ENCODE measurements at places on chromosomes 13 and 19. TPM values are rescaled to one million over a fixed set of nuclear protein-coding genes. Genes with fewer than 3 reads are reported as not detected.

Gene EPSTI1
- 47.0 TPM for total RNA-seq

Gene SIGLEC6
- not detected for total RNA-seq

Gene CASP14
- not detected for total RNA-seq

Gene SWSAP1
- total RNA-seq, result 0.65 TPM

Gene LRRC4B
- not detected for total RNA-seq

Gene A1BG
- 3.6 TPM for total RNA-seq

Gene ADGRE2
- total RNA-seq, result not detected

Gene MBD3L5
- total RNA-seq, result not detected

Gene GRK1
- total RNA-seq, result not detected

Gene FCHO1
- 0.65 TPM for total RNA-seq

Gene FIZ1
- 2.6 TPM for total RNA-seq

Gene LYL1
- total RNA-seq, result 99.7 TPM

Gene NBEA
- 3.2 TPM for total RNA-seq

Gene TSPAN16
- total RNA-seq, result not detected

Gene TRPC4
- 0.32 TPM for total RNA-seq

Gene LGALS13
- total RNA-seq, result not detected

Gene ZNF497
- total RNA-seq, result 1.4 TPM

Gene ZNF729
- not detected for total RNA-seq

Gene MIR17HG
- total RNA-seq, result 14.0 TPM

Gene C19orf44
- 2.6 TPM for total RNA-seq

Gene FPR2
- not detected for total RNA-seq

Gene KLK1
- not detected for total RNA-seq

Gene TLE6
- 7.1 TPM for total RNA-seq

Data from epithelial cell of umbilical artery (primary cell).